Mammary microvascular endothelial cell (primary cell): ENCODE measurements at places on chromosomes 13 and 19. TPM values are rescaled to one million over a fixed set of nuclear protein-coding genes. Genes with fewer than 3 reads are reported as not detected.

Gene AMER2
- total RNA-seq: not detected in 2 replicates

Gene B9D2
- total RNA-seq: 10.2 TPM in 2 replicates

Gene ZNF613
- total RNA-seq: 3.1 TPM in 2 replicates

Gene CLEC4G
- total RNA-seq: not detected in 2 replicates
